ENCODE measurements at places on chromosomes 5 and 9.

- no peak for DNase-seq
Observed at GRCh38 chr9:7988644-7989280, 189.2 kb upstream of the DMAC1 start.

- no peak for DNase-seq
Observed at GRCh38 chr5:92942762-92943161, 638.3 kb downstream of the NR2F1-AS1 start.

- DNase-seq: no peak
Observed at GRCh38 chr5:151808451-151809169, 36.9 kb downstream of the G3BP1 start.

DNA sequence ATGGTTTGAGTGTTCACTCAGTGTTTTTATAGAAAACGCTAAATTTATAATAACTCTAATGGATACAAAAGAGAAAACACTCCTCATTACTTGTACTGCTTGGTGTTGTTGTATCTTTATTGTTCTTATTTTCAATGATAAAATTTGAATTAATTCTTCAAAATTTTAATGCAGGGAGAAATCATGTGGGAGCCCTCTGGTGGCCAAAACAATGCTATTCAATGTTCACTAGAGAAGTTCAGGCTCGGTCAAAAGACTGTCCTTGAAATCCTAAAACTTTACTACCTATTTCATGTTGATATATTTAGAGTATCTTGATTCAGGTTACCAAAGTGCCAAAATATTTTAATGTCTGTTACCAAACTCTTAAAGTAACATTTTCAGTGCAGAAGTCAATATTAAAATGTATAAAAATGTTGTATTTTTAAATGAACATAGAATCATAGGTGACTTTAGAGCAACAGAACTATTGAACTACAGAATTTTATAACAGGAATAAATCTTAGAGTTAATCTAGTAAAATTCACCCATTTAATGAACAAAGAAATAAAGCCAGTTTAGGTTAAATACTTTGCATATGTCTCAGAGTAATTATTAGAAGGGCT lies 1259.8 kb downstream of the PTPRD start:
- no peak for DNase-seq
